ENCODE measurements at places on chromosomes 6 and 20. TPM values are rescaled to one million over a fixed set of nuclear protein-coding genes. Genes with fewer than 3 reads are reported as not detected.

EYS gene
- 0.38 TPM for polyA plus RNA-seq

KCTD20 gene
- polyA plus RNA-seq, result 37.6 TPM

LEMD2 gene
- 84.6 TPM for polyA plus RNA-seq

SSTR4 gene
- not detected for polyA plus RNA-seq

DNAH8 gene
- polyA plus RNA-seq, result 0.07 TPM

UTRN gene
- polyA plus RNA-seq, result 9.6 TPM

GNRH2 gene
- polyA plus RNA-seq, result 1.9 TPM

TGM3 gene
- polyA plus RNA-seq, result 0.10 TPM

Measured in neural cell (in vitro differentiated cells).